ENCODE measurements at places on chromosomes 1 and 21.

DNA sequence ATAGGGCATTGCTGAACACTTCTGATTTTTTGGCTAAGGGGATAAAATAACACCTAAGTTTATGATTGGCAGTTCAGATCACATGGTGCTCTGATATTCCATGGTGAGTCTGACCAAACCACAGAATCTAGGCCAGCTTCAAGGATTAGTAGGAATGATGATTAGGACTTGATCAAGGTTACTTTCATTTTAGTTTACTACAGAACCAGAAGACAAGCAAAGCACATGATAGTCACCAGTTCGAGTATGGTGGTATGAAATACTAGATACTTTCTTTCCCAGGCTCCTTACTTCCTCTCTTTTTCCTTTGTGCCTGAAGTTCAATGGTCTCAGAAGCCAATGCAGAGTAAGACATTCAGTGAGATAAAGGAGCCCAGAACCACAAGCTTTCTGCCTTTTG is 26.6 kb downstream of the S100A10 start:
- DNase-seq, result no peak

DNA sequence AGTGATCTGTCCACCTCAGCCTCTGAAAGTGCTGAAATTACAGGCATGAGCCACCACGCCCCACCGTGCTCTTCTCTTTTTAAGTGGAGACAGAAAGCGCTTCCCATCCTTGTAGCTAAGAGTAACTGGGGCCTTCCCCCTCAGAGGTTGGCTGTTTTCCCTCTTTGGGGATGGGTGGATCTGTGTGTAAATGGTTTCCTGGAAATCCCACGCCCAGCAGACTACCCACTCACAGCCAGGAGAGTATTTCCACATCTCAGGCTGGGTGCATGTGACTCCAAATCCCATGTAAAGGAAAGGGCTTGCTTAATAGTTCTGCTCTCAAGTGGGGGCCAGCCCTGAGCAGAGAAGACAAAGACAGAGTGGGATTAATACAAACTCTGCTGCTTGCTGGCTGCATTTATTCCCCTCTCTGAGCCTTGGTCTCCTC is 19.6 kb upstream of the TCEA3 start:
- no peak for DNase-seq

DNA sequence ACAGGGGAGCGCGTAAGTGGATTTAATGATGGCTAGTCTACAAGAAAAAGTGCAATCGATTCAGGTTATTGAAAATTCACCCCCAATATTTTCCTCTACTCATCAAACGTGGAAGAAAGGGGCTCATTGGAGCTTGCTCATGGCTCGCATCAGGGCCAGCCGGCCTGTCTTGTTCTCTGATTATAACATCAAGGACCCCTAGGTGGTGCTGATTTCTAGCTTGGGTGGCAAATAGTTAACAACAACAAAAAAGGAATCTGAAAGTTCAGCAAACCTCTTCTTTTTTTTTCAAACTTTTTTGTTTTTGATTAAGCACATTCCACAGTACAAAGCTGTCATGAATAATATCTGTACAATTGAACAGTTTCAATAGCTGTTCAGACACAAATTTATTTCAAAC is 35.8 kb upstream of the SOD1 start:
- no peak for DNase-seq

DNA sequence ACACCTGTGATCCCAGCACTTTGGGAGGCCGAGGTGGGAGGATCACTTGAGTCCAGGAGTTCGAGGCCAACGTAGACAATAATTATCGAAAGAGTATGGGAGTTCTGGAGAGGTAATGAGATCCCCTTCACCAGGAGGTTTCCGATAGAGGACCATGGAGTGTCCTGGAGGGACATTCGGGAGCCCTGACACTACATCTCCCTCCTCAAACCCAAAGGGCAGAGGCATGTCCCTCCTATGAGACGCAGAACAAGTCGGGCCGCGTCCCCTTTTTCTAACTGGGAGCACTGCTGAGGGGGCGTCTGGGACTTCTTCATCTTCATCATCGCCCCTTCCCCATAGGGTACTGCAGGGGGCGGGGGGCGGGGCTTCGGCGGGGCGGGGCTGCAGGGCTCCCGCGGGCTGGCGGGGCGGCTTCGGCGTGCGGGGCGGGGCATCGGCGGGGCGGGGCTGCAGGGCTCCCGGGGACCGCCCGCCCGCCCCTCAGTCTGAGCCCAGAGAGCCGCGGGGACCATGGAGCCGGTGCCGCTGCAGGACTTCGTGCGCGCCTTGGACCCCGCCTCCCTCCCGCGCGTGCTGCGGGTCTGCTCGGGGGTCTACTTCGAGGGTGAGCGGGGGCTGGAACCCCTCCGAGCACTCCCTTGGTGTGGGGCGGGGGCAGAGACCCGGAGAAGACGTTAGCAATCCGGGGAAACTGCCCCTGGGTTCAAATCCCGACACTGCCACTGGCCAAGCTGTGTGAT is at the start of gene THEMIS2:
TSS of gene THEMIS2 (plus strand) at position 486 of the 743 bp plus-strand sequence. CDS start at position 514, 28 bp downstream.
- DNase-seq, result peak; percentile 78

GRCh38 chr1:41261926-41262618 is 20.0 kb upstream of the SCMH1 start:
- DNase-seq, result no peak

- DNase-seq, result no peak
Measured at GRCh38 chr1:38941093-38941492, 537 bp downstream of the RHBDL2 start.

- no peak for DNase-seq
Measured at GRCh38 chr1:212561501-212561931, 47.0 kb upstream of the ATF3 start.

DNA sequence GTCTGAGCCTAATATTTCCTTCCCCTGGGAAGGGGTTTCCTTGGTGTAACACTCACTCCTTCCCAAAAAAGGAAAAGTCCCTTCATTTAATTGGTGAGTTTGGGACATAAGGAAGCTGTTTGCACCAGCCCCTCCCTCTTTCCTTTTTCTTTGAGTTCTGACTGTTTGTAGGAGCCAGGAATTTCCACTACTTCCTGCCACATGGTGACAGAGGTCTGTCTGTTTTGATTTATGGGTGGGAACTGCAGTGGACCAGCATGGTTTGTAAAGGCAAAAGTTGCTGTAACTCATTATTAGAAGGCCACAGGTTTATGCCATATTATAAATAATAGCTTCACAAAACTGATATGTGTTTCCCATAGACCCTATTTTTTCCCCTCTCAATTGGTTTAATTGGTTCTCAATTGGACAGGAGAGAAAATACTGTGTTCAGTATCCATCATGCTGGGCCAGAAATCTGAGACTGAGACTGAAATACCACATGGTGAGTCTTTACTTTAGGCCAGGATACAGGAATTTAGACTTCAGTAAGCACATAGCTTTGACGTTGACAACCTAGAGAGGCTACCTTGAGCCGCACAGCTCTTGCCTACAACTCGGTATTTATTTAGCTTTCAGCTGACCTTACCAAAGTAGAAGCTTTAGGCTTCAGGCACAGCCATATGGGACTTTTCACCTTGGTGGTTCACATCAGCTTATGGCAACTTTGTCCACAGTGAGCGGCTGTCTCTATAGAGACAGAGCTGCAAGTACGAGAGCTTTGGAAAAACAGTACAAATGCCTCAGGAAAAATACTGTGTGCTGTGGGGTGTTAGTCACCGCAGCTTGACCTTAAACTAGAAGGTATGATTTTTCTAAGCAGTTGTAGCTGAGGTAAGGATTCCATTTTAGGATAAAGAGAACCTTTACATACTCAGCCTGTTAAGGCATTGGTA is 40.0 kb upstream of the RGS7 start:
- no peak for DNase-seq

DNA sequence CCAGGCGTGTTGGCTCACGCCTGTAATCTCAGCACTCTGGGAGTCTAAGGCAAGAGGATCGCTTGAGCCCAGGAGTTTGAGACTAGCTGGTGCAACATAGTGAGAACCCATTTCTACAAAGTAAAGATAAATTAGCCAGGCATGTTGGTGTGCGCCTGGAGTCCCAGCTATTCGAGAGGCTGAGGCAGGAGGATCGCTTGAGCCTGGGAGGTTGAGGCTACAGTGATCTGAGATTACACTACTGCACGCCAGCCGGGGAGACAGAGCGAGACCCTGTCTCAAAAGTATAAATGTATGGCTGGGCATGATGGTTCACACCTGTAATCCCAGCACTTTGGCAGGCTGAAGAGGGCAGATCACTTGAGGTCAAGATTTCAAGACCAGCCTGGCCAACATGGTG is 51.5 kb upstream of the LBR start:
- DNase-seq, result no peak

Data from CD4-positive, alpha-beta T cell treated with Interferon gamma for 1 hour (primary cell).